Heart right ventricle (tissue), 16 donors: ENCODE measurements at places on chromosomes 1 and 21. TPM values are rescaled to one million over a fixed set of nuclear protein-coding genes. Genes with fewer than 3 reads are reported as not detected.

GNG12 gene
- total RNA-seq, result 49.4 TPM

DNA sequence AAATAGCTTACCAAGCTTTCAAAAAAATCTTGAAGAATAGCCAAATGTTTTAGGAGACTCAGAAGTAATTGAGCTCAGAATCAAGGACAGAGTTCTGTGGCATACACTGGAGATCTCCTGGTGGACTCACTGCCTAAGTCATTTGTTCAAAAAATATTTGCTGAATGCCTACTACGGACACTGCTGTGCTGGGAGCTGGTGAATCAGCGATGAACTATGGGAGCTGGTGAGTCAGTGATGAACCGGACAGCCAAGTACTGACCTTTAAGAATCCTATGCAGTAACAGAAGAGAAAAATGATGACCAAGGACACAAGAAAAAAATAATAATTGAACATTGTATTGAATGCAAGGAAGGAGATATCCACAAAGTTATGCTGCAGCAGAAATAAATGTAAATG is 717.9 kb upstream of the CXADR start:
- H3K27me3 ChIP-seq, result no peaks in the 10 kb centered on the region
- no peak for DNase-seq
- no peaks in the 10 kb centered on the region for H3K36me3 ChIP-seq
- no peaks in the 10 kb centered on the region for H3K4me1 ChIP-seq

GRCh38 chr21:31543191-31543590 is 116.3 kb upstream of the SOD1 start:
- H3K36me3 ChIP-seq, result no peaks in the 10 kb centered on the region
- H3K27ac ChIP-seq, result no peak overlapping the region
- no peaks in the 10 kb centered on the region for H3K27me3 ChIP-seq
- DNase-seq, result no peak
- H3K4me3 ChIP-seq, result no peak overlapping the region

GRCh38 chr1:193471981-193472380 is 285.6 kb upstream of the B3GALT2 start:
- H3K27ac ChIP-seq, result no peak overlapping the region
- DNase-seq, result no peak
- no peaks in the 10 kb centered on the region for H3K36me3 ChIP-seq
- H3K4me1 ChIP-seq, result no peaks in the 10 kb centered on the region

LEMD1 gene
- total RNA-seq, result not detected

GRCh38 chr1:68327414-68327813 is 95.1 kb upstream of the WLS start:
- no peak for DNase-seq
- no peaks in the 10 kb centered on the region for H3K36me3 ChIP-seq
- H3K27me3 ChIP-seq, result no peaks in the 10 kb centered on the region
- H3K27ac ChIP-seq, result no peak overlapping the region
- H3K4me1 ChIP-seq, result peaks cover 9% of the 10 kb centered on the region
- H3K4me3 ChIP-seq, result no peak overlapping the region

SLFNL1 gene
- total RNA-seq, result 0.28 TPM

- no peak overlapping the region for H3K27ac ChIP-seq
- no peak for DNase-seq
- no peak overlapping the region for H3K4me3 ChIP-seq
- no peaks in the 10 kb centered on the region for H3K27me3 ChIP-seq
These were observed 481.1 kb upstream of the NEGR1 start for GRCh38 chr1:72763481-72763880.

DNA sequence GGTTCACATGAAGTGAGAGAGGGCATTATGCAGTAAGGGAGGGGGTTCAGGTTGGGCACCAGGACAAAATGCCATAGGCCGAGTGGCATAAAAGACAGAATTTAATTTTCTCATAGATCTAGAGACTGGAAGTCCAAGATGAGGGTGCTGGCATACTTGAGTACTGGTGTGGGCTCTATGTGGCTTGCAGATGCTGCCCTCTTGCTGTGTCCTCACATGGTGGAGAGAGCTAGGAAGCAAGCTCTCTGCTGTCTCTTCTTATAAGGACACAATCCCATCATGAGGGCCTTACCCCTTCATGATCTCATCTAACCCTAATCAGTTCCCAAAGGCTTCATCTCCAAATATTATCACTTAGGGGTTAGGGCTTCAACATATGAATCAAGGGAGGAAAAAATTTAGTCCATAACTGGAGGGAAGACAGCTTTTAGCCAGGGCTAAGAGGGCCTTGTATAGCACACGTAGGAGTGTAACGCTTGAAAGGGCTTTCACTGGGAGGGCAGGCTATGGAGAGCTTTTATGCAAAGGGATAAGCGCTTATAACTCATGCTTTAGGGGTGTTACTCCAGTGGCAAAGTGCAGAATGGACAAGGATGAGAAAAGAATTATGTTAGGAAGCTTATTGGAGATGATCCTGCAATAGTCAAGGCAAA is 64.5 kb downstream of the PLPPR5 start:
- DNase-seq, result no peak
- no peaks in the 10 kb centered on the region for H3K36me3 ChIP-seq
- H3K4me3 ChIP-seq, result no peak overlapping the region
- no peaks in the 10 kb centered on the region for H3K27me3 ChIP-seq
- H3K27ac ChIP-seq, result no peak overlapping the region

DNA sequence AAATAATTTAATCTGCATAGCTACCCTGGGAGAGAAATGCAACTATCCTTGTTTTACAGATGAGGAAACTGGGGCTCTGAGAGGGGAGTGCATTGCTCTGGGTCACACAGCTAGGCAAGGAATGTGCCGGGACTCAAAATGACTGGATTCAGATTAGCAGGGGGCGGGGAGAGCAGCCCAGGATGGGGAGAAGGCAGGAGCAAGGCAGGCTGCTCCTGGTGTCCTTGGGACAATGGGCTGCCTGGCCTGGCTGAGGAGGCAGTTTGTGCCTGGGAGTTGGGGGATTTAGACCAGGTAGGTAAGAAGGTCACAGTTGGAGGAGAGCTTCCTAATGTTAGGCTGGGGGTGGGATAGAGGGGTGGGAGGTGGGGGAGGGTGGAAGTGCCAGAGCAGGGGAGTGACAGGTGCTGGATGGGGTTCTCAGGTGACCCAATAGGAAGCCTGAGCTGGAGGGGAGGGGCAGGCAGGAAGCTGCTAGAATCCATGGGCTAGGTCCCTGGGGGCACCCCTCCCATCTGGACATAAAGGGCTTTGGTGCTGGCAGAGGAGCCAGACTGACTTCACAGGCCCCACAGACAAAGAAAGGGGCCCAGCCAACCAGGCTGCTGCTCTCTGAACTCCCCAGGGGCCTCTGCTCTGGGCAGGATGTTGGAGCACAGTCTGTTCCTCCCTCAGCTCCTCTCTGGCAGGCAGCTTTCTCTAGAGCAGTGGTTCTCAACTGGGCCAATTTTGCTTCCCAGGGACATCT is 29.0 kb downstream of the TRIM62 start:
- DNase-seq, result peak; percentile 91
- no peaks in the 10 kb centered on the region for H3K36me3 ChIP-seq
- peaks cover 54% of the 10 kb centered on the region for H3K4me1 ChIP-seq
- no peak overlapping the region for H3K4me3 ChIP-seq

EVA1B gene
- total RNA-seq, result 4.7 TPM

DNA sequence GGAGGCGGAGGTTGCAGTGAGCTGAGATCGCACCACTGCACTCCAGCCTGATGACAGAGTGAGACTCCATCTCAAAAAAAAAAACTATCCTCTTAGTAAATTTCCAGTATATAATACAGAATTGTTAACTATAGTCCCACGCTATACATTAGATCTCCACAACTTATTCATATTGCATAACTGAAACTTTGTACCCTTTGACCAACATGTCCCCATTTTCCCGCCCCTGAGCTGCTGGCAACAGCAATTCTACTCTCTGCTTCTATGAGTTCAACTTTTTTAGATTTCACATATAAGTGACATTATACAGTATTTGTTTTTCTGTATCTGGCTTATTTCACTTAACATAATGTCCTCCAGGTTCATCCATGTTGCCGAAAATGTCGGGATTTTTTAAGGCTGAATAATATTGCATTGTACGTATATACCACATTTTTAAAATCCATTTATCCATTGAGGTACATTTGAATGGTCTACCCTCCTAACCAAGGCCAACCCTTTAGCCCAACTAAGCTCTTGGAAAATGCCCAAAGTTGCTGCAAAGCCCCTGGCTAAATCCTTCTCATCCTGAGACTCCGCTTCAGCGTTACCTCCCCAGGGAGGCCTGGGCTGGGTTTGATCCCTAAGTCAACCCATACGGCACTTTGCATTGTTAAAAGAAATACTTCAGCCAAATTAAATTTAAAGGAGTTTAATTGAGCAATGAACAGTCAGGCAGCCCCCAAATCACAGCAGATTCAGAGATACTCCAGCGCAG is 34.2 kb downstream of the NEK2 start:
- no peak for DNase-seq
- H3K4me1 ChIP-seq, result peaks cover 17% of the 10 kb centered on the region
- no peaks in the 10 kb centered on the region for H3K27me3 ChIP-seq
- H3K27ac ChIP-seq, result no peak overlapping the region
- H3K36me3 ChIP-seq, result no peaks in the 10 kb centered on the region

GRCh38 chr1:205735218-205735617 is 14.8 kb downstream of the NUCKS1 start:
- H3K4me3 ChIP-seq, result no peak overlapping the region
- H3K27ac ChIP-seq, result no peak overlapping the region
- no peak for DNase-seq
- no peaks in the 10 kb centered on the region for H3K27me3 ChIP-seq

BRINP3 gene
- total RNA-seq, result 0.23 TPM

DNA sequence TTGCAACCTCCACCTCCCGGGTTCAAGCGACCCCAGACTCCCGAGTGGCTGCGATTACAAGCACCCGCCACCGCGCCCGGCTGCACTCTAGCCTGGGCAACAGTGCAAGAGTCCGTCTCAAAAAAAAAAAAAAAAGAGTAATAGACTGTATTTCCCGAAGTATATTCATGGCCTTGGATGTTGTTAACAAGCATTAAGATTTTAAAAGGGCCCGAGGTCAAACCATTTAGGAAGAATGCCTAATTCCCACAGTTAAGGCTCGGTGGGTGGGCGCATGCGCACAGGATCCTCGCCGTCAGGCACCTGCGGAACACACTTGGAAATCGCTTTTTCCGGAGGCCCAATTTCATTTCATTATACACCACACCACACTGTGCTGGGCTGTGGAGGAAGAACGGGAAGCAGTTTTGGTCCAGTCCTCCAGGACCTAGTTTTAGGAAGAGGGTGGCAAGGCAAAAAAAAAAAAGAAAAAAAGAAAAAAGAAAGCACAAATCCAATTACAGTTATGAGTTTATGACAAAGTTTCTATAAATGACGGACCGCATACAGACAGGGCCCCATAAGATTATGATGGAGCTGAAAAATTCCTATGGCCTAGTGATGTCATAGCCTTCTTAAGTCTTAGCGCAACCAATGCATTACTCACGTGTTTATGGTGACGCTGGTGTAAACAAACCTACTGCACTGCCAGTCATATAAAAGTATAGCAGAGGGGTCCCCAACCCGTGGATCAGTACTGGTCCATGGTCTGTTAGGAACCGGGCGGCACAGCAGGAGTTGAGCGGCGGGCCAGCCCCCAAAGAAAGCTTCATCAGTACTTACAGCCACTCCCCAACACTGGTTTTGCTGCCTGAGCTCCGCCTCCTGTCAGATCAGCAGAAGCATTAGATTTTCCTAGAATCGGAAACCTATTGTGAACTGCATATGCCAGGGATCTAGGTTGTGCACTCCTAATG is 38.2 kb downstream of the H3-3A start:
- no peaks in the 10 kb centered on the region for H3K27me3 ChIP-seq
- no peaks in the 10 kb centered on the region for H3K4me1 ChIP-seq
- H3K4me3 ChIP-seq, result peak overlapping the region; percentile 52
- H3K27ac ChIP-seq, result no peak overlapping the region
- no peaks in the 10 kb centered on the region for H3K36me3 ChIP-seq

DNA sequence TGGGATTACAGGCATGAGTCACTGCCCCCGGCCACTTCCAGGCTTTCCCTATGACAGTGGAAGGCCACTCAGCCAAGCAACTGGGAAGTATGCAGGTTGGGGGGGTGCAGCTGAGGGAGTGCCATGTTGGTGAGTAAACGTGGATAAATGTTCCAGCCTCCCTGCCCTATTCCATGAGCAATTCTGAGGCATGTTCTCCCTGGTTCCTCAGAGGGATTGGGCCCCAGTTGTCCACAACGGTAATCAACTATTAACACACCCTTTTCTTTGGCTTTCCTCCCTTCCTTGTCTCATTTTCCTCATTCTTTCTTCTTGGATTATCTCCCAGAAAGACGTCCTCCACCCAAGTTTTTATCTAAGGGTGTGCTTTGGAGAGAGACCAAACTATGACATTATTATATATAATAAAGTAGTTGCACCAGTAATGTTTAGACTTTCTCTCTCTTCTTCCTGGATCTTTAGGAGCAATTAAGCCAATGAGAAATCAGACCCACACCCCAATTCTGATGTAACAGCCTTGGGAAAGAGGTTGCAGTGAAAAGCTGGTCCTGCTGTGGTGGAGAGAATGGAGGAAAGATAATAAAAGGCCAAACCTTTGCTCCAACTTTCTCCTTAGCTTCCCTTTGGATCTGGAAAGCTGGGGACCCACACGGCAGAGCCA is 6.8 kb upstream of the SLAMF9 start:
- no peak overlapping the region for H3K27ac ChIP-seq
- peaks cover 9% of the 10 kb centered on the region for H3K27me3 ChIP-seq
- DNase-seq, result peak; percentile 35
- H3K36me3 ChIP-seq, result no peaks in the 10 kb centered on the region
- H3K4me1 ChIP-seq, result no peaks in the 10 kb centered on the region

GRCh38 chr1:179881642-179882252 is 338 bp upstream of the TOR1AIP1 start:
- no peak for DNase-seq
- peak overlapping the region; percentile 99 for H3K27ac ChIP-seq
- no peaks in the 10 kb centered on the region for H3K36me3 ChIP-seq
- peak overlapping the region; percentile 79 for H3K4me3 ChIP-seq

- H3K27me3 ChIP-seq, result no peaks in the 10 kb centered on the region
- no peaks in the 10 kb centered on the region for H3K36me3 ChIP-seq
- H3K4me3 ChIP-seq, result no peak overlapping the region
- no peaks in the 10 kb centered on the region for H3K4me1 ChIP-seq
- DNase-seq, result no peak
These were observed 1414.3 kb upstream of the B3GALT2 start for GRCh38 chr1:194600716-194601115.

DNA sequence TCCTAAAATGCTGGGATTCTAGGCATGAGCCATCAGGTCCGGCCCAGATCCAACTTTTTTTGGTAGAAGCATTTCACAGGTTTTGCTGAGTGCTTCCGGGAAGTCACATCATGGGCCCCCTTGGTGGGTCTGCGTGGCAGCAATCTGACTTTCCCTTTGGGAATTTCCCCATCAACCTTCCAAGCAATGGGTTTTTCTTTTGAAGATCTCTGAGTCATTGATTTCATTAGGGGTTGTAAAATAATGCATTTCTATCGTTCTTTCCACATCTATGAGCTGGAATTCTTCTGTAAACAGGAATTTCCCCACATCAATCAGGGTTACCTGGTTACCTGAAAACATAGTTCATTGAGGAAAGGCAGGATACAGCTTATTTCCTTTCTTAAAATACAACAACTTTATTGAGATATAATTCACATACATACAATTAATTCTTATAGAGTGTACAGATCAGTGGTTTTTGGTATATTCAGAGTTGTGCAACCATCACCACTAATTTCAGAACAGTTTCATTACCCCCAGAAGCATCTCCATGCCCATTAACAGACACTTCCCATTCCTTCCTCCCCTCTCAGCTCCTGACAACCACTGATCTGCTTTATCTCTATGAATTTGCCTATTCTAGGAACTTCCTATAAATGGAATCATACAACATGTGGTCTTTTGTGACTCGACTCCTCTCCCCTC is 9.9 kb upstream of the ZBTB17 start:
- no peak overlapping the region for H3K27ac ChIP-seq
- no peaks in the 10 kb centered on the region for H3K27me3 ChIP-seq
- no peaks in the 10 kb centered on the region for H3K36me3 ChIP-seq
- H3K4me1 ChIP-seq, result no peaks in the 10 kb centered on the region
- DNase-seq, result no peak
- no peak overlapping the region for H3K4me3 ChIP-seq

IGSF21 gene
- 0.37 TPM for total RNA-seq
